Amniotic epithelial cell (primary cell): ENCODE measurements at places on chromosomes 2 and 18.
A peak's percentile ranks its signal among the peaks of the same experiment; 100 is the strongest.

DNA sequence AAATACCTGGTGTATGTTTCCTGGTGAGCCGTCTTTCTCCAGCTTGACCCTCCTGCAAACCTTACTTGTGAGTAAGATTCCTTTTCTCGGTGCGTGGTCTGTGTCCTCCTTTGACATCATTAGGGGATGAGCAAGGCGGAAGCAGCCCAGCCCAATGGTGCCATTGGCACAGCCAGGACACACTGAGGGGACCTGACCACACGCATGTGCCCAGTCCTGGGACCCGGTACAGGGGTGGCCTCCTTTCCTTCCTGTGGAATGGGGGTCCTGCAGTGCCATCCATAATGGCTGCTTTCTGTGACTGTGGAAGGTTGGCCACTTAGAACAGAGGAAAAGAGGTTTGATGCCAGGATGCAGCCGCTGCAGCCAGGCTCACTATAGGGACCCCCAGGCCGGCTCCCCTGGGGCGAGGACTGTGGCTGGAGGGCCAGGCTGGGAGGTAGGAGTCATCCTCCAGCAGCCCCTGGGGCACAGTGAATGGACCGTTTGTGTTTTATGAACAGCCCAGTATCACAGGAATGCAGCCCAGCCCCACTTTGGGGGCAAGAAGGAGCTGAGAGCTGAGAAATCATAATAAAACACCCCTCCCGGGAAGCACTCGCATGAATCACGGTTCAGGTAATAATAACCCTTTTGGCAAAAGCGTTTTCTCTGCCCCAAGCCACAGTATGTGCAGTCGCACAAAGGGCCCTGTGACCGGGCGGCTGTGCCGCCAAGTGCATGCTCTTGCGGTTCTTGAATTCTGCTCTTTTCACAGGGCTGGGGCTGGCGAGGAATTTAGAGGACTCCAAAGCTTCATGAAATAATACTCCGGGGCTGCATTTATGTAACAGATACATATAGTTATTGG, 73.2 kb downstream of the ASB1 start:
- DNase-seq, result no peak

GRCh38 chr2:28178946-28179345, 213.7 kb upstream of the FOSL2 start:
- DNase-seq, result no peak

DNA sequence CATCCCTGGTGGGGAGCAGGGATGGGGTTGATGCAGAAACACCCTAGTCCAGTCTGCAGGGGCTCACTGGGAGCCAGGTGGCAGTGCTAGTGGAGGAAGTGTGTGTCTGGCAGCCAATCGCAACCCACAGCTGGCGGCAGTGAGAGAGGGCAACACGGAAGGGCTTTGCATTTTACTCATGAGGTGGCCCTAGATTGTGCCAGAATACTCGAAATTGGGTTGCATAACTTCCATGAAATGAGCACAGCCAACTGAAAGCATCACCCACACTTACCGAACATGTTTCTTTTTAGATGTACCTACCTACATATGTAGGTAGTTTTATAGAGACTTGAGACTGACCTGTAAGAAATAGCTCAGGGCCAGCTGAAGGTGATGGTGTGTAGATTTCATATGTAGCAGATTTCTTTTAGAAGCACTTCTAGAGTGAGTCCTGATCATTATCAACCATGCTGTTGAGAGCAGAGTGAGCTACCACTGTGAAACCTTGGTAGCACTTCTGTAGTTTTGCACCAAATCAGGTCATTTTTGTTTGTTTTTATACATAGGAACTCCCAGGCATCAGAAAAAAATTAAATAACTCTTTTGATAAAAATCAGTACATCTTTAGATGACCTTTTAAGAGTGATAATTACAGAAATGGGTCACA, 13.0 kb downstream of the IL18R1 start:
- no peak for DNase-seq

- peak; percentile 24 for DNase-seq
Measured at GRCh38 chr2:151826737-151827157, 1.5 kb downstream of the ARL5A start.

- peak; percentile 72 for DNase-seq
Measured at GRCh38 chr2:234980451-234981187, 28.8 kb downstream of the SH3BP4 start.

- DNase-seq, result no peak
Measured at GRCh38 chr18:56962322-56962721, 184.6 kb upstream of the BOD1L2 start.

GRCh38 chr2:119531292-119531691, 7.0 kb upstream of the SCTR start:
- no peak for DNase-seq

DNA sequence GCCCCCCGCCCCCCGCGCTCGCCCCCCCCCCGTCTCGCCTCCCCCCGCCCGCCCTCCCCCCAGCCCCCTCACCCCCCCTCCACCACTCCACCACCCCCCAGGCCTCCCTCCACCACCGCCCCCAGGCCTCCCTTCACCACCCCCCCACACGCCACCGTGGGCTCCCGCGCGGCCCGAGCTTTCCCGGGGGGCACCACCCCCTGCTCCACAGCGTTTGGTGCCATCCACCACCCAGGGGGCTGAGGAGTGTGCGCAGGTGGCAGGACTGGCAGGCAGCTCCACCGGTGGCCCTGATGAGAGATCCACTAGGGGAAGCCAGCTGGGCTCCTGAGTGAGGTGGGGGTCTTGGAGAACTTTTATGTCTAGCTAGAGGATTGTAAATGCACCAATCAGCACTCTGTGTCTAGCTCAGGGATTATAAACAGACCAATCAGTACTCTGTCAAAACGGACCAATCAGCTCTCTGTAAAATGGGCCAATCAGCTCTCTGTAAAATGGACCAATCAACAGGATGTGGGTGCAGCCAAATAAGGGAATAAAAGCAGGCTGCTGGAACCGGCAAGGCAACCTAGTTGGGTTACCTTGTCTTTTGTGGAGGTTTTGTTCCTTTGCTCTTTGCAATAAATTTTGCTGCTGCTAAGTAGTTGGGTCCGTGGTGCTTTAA, 43.0 kb upstream of the ITSN2 start:
- no peak for DNase-seq

DNA sequence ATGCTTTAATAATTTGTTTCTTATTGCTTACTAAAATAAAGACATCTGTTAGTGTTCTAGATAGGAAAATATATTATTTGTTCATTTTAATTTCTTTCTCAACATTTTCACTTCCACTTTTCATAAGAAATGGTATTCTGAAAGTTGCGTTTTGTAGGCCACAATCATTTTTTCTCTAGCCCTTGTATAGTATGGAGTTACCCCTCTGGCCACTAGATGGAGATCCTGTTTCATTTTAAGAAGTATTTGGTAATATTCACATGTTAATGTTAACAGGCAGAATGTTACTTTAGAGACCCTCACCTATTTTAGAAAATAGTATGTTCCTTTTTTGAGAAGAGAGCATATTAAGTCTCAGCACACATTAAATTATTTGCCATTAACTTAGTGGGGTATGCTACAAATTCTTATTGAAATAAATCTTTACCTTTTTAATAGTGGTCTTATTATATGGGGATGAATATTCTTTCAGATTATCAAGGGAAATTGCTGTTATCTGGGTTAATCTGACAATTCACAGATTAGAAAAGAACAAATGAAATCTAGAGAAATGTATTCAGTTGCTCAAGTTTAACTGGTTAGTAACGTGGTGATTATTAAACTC, 73.9 kb upstream of the TTC27 start:
- DNase-seq, result peak; percentile 62

DNA sequence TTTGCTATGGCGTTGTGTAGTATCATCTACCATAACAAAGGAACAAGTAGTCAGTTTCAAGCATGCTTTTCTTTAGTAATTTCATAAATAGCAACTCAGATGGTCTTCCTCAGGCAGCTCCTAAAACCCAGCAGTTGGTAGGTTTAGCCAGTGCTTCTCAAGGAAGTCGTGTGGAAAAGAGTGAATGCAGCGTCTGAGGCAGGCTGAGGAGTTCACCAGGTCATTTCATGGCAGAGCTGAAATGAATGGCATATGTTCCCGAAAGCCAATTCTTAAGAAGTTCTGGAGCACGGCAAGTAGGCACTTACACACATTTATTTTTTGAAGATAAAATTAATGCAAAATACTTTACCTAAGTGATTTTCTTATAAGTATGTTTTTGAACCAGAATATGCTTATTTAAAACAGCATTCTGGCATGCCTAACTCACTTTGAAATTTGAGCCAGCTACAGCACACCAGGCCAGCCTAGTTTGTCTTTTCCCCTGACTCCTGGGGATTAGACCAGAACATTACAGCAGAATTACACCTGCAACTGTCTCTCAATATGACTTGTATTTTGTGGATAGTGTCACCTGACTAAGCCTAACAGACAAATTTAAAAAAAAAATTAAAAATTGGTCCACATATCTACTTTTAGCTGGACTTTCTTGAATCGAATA, 62.2 kb downstream of the OSBPL6 start:
- DNase-seq, result no peak

DNA sequence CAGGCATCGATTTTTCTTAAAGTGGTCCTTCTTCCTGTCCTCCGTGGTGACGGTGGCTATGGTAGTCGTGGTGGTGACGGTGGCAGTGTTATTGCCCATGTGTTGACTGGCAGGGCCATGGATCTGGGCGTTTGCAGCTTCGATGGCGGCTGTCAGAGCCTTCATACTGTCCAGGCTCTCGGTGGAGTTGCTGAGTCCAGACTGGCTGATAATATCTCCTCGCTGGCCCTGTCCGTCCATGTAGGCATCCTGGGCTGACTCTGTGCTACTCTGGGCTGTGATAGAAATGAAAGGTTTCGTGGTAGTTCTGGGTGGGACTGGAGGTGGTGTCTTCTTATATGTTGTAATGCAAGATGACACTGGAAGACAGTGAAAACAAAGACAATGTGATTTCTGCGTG, 131.9 kb downstream of the TGIF1 start:
- no peak for DNase-seq

DNA sequence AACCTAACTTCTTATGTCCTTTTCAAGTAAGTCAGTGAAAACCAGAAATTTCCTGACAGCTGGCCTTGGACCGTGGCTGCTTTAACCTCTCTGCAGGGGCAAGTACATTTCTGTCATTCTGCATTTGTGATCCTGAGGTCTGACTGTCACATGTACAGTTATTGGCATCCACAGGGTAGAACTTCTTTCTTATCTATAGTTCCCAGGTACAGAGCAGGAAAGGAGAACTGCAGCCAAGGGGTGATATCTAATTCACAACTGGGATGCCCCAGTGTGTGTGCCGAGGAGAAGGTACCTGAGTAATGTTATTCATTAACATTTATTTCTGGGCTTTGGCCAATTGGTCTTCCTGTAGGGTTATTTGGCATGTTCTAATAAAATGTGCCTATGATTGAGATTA, 468.9 kb downstream of the PARD3B start:
- DNase-seq, result no peak

GRCh38 chr2:176170602-176171305, 13.6 kb downstream of the HOXD3 start:
- no peak for DNase-seq

- DNase-seq, result no peak
Measured at GRCh38 chr2:144479659-144480058, 40.3 kb downstream of the ZEB2 start.
